ENCODE measurements at places on chromosomes 3 and 15.

DNA sequence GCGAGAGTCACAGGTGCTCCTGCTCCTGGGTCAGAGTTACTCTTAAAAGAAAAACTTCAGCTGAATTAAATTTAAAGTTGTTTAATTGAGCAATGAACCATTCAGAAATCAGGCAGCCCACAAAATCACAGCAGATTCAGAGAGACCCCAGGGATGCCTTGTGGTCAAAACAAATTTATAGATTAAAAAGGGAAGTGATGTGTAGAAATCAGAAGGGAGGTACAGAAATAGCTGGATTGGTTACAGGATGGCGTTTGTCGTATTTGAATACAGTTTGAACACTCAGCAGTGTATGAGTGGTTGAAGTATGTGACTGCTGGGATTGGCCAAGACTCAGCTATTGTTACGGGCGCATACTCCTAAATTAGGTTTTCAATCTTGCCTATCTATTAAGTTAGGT, 58.6 kb downstream of the UACA start:
- no peak for DNase-seq

GRCh38 chr3:143090976-143091837, 28.4 kb upstream of the CHST2 start:
- DNase-seq = no peak

DNA sequence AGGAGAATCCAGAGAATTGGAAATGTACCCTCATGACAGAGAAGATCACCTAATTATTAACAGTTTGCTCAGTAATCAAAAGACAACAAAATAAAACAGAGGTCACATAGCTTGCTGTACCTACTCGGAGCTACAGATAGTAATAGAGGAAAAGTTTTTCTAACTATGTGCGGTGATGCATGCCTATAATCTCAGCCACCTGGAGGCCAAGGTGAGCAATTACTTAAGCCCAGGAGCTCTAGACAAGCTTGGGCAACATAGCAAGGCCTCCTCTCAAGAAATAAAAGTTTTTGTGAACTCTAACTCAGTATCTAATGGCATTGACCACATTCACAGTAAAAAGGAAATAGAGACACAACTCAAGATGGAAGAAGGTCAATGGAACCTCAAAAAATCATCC, 243.6 kb downstream of the ATP8B4 start:
- no peak for DNase-seq

DNA sequence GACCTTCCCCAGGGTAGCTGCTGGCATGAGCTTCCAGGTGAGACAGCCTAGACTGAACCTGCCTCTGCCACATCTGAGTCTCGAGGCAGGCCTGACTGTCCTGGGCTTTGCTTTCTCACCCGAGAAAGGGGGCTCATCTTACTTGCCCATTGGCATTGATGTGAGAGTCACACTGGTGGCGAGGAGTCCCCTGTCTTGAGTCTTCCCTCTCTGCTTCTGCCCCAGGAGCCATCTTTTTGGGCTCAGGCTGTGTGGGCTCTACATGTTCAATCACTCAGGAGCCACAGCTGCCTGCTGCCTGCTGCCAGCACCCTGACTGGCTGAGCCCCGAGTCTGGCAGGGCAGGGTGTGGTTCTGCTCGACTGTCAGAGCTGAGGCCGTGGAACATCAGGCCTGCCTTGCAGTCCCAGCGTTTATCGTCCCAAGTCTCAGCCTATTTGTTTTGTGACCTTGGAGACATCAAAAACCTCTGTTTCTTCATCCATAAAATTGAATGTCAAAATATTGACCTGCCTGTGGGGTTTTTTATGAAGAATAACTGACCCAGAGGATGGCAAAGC, 132.5 kb downstream of the DNAJB8 start:
- no peak for DNase-seq

DNA sequence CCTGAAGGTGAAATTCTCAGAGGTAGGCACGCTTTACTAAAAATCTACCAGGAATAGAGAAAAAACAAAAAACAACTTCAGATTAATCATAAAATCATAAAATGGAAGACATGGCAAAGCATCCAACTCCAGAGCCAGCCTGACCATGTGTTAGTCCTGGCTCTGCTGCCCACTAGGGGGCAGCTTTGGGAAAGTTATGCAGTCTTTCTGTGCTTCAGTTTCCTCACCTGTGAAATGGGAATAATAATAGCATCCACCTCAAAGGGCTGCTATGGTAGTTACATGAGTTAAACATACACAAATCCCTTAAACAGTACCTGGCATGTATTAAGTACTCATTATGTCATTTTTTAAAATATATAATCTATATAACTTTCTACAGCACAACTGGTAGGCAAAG, 52.3 kb downstream of the WNT5A start:
- DNase-seq = no peak

GRCh38 chr15:94253742-94254141, 22.4 kb downstream of the MCTP2 start:
- no peak for DNase-seq

DNA sequence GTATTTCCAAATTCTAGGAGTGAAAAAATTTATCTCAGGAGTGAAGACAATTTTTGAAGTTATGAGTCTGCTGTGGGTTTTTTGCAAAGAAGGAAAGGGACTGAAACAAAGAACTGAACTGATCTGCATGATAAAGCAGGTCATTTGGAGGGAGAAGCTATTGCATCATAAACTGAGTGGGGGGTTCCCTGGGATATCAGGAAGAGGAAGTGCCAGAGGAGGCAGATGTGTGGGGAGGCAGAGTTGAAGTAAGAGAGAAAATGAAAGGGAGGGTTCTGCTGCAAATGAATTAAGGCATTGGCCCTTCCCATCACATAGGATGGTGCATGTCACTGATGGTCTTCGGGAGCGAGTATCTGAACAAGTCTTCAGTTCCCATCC, 379.2 kb downstream of the VPS13C start:
- no peak for DNase-seq

DNA sequence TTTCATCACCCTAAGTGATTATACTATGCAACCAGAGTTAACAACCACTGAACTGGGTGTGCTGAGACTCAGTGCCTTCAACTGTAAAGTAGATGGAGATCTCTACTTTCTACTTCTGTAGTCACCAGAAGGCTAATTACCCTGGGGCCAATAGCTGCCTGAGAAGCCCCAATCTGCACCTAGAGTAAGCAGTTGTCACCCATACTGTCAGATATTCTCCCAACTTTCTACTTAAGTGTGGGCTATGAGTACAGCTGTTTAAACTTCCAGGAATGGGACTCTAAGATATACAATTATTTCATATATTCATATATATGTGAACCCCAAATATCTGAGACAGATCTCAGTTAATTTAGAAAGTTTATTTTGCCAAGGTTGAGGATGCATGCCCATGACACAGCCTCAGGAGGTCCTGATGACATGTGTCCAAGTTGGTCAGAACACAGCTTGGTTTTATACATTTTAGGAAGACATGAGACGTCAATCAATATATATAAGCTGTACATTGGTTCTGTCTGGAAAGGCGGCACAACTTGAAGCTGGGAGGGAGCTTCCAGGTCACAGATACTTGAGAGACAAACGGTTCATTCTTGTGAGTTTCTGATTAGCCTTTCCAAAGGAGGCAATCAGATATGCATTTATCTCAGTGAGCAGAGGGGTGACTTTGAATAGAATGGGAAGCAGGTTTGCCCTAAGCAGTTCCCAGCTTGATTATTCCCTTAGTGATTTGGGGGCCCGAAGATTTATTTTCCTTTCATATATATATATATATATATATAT, 41.9 kb downstream of the CCNL1 start:
- no peak for DNase-seq

- no peak for DNase-seq
Measured at GRCh38 chr3:38109580-38110313, 27.2 kb downstream of the ACAA1 start.

GRCh38 chr15:57259568-57260040, 116.7 kb upstream of the CGNL1 start:
- DNase-seq = peak; percentile 98

DNA sequence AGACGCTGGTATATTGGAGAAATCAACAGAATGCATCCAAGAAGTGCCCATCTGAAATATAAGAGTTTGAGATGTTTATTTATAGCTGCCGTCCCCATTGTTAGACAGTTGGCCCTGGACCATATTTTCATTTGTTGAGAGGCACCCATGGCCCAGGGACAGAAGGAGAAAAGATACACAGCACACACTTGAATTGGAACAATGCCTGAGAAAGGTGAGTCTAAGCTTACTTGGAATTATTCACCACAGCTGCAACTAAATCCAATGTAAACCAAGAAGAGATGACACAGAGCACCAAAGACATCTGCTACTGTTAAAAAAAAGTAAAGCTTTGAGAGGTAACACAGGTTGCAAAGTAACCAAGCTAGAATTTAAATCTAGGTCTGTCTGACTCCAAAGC, 525.5 kb upstream of the NAALADL2 start:
- DNase-seq = no peak

GRCh38 chr15:85534031-85534430, 153.6 kb downstream of the AKAP13 start:
- no peak for DNase-seq

DNA sequence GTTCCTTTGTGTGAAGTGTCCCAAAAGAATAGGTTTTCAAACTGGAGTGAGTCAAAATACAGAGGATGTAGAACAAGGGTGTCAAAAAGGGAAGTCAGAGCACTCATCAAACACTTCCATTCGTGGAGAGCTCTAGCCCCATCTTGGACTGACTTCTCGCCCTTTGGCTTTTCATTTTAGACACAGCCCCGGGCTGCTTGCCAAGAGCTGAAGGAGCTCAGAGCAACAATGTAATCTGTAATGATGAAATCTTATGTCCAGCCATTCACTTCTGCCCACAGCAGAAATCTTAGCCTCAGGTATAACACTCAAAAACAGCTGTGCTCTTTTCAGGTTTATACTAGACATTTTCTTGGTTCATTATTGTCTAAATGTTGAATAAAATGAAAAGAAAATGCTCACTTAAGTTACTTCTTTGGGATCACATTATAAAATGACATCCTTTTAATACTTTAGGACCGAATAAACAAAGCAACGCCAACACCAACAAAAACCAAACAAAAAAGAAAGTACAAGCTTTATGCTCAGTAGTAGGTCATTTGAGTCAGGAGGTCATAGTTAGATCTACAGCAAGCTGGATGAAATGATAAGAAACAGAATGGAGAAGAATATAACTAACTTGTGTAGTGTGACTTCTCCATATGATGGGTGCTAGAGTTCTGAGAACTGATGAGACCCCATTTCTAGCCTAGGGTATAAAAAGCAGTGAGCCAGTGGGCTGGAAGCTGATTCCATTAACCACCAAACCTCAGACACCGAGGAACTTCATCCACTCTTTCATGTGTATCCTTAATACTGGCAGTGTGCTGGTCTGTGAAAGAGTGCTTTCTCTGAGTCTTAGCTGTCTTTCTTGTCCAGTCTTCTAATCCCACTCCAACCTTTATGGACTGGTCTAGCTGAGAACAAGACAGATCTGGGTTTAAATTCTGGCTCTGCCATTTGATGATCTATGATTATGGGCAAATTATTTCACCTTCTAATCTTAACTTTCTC, 131.8 kb upstream of the SLC7A14 start:
- no peak for DNase-seq

DNA sequence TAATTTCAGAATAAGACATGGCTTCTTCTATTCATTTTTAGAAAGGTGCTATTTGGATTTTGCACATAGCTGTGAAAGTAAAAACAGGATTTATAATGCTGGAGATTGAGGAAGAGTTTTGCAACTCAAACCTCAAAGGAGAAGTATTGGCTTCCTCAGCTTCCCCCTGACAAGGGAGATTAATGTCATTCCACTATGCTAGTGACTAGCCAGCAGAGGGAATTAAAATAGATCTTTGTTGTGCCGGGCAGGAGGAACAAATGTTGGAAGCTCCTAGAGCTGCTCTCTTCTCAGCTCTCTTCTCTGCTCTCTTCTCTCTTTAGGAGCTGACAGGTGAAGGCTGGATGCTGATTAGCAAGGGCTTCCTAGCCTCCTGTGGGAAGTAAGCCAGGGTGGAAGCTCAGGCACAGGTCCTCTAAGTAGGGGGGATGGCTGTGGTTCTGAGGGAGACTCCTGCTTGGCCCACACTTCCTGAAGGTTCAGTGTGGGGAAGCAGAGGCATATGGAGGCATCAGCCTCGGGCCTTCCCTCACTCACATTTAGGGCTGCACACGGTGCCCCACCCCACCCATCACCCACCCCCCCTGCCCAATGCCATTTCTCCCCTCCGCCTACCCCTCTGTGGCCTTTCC, 29.6 kb downstream of the CX3CR1 start:
- DNase-seq = no peak

- DNase-seq = peak; percentile 56
Measured at GRCh38 chr3:169764312-169764881, 463 bp downstream of the TERC start.

GRCh38 chr15:57189466-57189865, 186.8 kb upstream of the CGNL1 start:
- no peak for DNase-seq

DNA sequence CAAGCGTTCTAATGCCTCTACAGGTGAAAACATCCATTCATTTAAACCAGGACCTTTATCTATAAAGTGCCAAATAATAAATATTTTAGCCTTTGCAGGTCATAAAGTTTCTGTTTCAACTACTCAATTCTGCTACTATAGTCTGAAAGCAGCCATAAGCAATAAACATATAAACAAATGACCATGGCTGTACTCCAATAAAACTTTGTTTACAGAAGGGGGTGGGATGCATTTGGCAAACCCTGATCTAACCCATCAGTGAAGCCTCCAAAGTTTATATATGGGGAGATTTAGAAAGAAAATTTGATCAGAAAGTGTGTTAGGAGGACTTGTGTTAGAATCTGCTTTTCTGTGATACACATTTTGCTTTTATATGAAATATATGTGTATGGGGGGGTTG, 161.3 kb downstream of the ZBTB20 start:
- DNase-seq = no peak

DNA sequence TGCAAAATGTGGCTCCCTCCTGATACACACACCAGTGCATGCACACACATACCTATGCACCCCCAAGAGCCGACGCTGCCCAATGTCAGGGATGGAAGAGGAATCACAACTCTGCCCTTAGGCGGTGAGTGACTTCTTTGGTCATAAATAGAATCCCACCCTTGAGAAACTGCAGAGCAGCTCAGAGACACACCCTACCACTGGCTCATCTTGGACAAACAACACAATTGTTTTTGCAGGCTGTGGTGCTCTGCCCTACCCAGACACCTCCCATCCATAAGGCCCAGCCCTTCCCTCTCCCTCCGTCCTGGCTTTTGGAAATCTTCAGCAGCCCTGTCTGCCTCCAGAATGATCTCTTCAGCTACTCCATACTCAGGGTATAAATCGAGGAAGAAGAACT, 73.8 kb upstream of the HRH1 start:
- no peak for DNase-seq

GRCh38 chr3:185651971-185652370, 65.9 kb downstream of the SENP2 start:
- DNase-seq = no peak

GRCh38 chr3:46859001-46859710, 4.1 kb downstream of the MYL3 start:
- no peak for DNase-seq
